Ammon's horn (tissue), 1 donor: ENCODE measurements at places on chromosomes 13 and 19.

- no peak for DNase-seq
These were observed 4.1 kb downstream of the POP4 start for GRCh38 chr19:29610213-29610573.

GRCh38 chr13:99374994-99375737, 68.0 kb upstream of the GPR183 start:
- DNase-seq, result no peak

- no peak for DNase-seq
These were observed 237.6 kb downstream of the LACC1 start for GRCh38 chr13:44117351-44117750.

DNA sequence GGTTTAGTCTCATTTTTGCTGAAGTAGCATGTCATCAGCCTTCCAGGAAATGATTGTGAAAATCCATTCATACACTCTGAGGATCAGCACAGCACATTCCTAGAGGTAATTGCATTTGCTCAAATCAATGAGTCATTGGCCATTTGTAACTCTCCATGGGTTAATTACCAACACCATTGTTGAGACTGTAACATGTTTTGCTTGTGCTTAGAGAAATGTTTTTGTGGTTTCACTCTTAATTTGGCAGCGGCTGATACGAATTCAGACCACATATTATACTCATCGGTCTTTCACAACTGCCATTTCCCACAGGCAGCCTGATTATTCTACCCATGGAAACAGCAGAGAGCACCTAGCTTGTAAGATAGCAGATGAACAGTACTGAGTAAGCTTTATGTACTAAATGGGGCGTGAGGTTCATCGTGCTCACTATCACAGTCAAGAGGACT, 110.3 kb downstream of the NHLRC3 start:
- no peak for DNase-seq

GRCh38 chr19:41552558-41552957, 23.4 kb upstream of the CEACAM21 start:
- DNase-seq, result no peak

- no peak for DNase-seq
These were observed 254.5 kb downstream of the SLITRK6 start for GRCh38 chr13:85544756-85545155.

GRCh38 chr19:34995551-34995950, 4.6 kb upstream of the GRAMD1A start:
- no peak for DNase-seq

GRCh38 chr13:25906191-25906661, 145.6 kb downstream of the SHISA2 start:
- no peak for DNase-seq

- DNase-seq, result no peak
These were observed 106.0 kb downstream of the KDM4B start for GRCh38 chr19:5074830-5075394.

- peak; percentile 38 for DNase-seq
These were observed 1.9 kb downstream of the KLF12 start for GRCh38 chr13:74132152-74132775.

GRCh38 chr13:113166681-113167080, 8.2 kb downstream of the PROZ start:
- no peak for DNase-seq

DNA sequence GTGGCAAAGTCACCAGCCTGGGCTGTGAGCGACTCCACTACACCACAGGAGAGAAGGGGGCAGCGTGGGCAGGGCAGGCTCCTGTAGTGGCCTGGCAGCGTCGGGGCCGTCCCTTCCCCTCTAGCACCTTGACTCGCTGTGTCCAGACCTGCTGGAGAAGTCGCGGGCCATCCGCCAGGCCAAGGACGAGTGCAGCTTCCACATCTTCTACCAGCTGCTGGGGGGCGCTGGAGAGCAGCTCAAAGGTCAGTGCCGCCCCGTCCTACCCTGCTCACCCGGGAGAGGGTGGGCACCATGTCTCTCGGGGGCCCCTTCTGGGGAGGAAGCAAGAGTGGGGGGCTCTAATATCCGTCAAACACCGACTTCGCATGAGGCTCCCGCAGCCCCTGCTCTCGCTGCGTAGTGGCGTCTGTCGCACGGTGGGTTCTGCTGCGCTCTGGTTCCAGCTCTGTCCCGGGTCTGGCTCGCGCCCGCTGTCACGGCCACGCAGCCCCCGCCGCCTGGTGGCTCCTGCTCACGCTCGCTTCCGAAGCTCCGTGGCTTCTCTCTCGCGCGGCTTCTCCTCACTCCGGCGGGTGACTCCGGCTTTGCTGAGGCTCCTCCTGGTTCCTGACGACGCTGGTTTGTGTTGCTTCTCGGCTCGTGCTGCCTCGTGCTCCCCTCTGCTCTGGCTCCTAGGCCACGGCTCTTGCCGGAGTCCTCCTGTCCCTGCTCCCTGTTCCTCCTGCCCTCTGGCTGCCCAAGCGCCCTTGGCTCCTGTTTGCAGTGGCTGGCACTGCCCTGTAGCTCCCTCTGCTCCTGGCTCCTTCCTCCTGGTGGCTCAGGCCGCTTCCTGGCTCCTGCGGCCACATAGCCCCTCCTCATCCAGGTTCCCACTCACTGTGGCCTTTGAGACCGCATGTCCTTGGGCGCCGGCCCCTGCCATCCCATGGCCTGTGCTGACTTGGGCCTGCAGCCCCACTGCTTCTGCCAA, 27.2 kb downstream of the MYH14 start:
- DNase-seq, result no peak

DNA sequence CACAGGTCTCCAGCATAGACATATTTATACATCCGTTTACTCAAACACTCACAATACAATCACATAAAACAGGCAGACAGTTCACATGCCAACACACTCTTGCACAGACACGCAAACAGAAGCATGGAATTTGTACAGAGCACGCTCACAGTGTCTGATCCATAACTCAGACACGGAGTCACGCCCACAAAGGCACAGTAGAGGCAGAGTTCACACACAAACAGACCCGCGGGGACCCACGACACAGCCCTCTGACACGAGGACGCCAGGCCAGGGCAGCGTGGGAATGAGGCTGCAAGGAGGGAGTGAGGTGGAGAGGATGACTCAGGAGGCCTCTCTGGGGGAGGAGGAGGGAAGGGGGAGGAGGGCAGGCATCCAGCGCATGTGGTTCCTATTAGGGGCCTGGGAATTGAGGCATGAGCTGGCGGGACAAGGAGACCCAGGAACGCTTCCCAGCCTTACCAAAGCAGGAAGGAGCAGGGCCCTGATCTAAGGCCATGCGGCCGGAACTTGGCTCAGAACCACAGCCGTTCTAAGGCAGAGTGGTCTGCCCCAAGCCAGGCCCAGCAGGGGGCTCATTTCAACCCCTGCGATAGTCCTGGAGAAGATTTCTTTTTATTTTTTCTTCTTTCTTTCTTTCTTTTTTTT, 9.1 kb upstream of the OLFM2 start:
- peak; percentile 84 for DNase-seq

GRCh38 chr19:47729468-47729798, 15.9 kb upstream of the NOP53 start:
- no peak for DNase-seq

DNA sequence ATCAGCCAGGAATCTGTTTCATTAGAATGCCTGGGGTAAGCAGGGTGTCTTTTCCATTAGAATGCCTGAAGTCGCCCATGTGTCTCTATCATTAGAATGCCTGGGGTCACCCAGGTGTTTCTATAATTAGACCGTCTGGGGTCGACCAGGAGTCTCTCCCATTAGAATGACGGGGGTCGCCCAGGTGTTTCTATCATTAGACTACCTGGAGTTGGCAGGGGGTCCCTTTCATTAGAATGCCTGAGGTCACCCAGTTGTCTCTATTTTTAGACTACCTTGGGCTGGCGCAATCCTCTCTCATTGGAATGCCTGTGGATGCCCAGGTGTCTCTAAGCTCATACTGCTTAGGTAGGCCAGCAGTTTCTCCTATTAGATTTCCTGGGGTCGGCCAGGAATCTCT, 1447.6 kb downstream of the UQCRFS1 start:
- no peak for DNase-seq

DNA sequence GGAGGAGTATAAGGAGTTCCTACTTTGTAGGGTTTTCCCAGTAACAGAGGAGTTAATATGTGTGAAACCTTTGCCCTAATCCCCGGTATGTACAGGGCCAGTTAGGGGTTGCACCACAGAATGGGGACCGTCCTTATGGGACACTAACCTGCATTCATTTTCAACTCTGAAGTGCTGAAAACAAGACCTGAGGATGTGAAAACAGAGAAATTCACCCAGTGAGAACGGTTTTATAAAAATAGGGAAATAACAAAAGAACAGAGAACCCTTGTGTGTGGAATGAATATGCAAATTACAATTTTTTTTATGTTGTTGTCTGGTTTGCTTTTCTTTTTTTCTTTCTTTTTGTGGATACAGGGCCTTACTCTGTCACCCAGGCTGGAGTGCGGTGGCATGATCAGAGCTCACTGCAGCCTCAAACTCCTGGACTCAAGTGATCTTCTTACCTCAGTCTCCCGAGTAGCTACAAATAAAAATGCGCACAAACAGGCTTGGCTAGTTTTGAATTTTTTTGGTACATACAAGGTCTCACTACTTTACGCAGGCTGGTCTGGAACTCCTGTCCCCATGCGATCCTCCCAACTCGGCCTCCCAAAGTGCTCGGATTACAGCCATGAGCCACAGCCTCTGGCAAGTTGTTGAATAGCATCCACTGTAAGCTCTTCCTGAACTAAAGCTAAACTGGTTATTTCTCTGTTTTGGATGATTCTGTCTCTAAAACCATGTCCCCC, 10.6 kb downstream of the CLC start:
- DNase-seq, result no peak

DNA sequence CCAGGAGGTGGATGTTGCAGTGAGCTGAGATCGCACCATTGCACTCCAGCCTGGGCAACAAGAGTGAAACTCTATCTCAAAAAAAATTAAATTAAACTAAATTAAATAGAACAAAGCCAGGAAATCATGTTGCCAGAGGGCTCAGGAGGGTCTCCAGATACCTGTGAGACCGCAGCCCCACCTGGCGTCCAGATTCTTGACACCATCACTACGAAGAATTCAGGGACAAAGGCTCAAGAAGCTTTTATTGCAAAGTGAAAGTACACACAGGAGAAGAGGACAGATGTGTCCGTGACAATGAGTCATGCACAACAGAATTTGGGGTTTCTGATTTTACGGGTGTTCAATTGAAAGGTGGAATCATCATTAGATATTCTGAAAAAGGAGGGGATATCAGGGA, 76.6 kb downstream of the STOML3 start:
- DNase-seq, result no peak

GRCh38 chr13:39232401-39232980, 194.2 kb downstream of the NHLRC3 start:
- no peak for DNase-seq

- DNase-seq, result peak; percentile 92
These were observed at the start of gene ZNF562 for GRCh38 chr19:9674663-9675357. Gene ZNF562, minus strand, starts transcription at chr19:9675100. Its CDS starts 14,356 bp downstream, at chr19:9660744.

DNA sequence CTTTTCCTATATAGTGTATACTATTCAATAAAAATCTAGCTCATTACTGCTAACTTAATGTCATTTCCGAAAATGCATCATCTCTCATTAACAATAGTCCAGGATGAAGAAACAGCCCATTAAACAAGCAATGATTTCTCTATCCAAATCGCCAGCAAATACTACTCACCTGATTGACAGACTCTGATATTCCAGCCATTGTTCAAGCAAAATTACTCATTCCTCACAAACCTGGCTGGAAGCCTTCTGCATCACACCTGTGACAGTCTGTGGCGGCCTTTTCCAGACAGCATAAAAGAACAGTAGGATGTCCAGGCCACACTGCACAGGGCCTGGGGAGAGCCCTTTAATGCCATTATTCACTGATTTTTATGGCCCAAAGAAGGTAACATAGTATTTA, 115.9 kb downstream of the ABCC4 start:
- no peak for DNase-seq

DNA sequence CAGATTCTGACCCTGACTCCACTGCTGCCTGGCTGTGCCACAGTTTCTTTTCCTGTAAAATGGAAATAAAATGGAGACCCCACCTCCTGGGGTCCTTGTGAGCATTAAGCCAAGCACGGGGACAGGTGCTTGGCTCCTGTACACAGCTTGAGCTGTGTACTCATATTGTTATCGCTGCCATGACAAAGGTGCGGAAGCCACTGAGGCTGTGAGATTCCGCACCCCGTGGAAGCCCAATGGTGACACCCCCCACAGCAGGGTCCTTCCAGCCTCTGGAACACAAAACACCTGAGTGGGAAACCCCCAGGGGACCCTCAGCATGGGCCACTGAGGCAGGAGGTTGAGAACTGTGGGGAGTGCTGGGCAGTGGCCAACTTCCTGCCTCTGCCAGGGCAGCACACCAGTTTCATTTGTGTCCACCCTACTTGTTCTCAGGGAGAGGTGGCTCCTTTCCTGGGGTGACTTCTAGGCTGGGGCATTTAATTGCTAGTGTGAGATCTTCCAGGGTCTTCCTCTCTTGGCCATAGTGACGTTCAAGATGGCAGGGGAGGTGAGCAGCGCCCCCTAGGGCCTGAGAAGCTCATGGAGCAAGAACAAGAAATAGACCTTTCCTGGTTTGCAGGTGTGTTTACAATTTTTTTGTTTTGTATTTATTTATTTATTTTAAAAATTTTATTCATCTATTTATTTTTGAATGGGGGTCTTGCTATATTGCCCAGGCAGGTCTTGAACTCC, 5.4 kb upstream of the JSRP1 start:
- no peak for DNase-seq

DNA sequence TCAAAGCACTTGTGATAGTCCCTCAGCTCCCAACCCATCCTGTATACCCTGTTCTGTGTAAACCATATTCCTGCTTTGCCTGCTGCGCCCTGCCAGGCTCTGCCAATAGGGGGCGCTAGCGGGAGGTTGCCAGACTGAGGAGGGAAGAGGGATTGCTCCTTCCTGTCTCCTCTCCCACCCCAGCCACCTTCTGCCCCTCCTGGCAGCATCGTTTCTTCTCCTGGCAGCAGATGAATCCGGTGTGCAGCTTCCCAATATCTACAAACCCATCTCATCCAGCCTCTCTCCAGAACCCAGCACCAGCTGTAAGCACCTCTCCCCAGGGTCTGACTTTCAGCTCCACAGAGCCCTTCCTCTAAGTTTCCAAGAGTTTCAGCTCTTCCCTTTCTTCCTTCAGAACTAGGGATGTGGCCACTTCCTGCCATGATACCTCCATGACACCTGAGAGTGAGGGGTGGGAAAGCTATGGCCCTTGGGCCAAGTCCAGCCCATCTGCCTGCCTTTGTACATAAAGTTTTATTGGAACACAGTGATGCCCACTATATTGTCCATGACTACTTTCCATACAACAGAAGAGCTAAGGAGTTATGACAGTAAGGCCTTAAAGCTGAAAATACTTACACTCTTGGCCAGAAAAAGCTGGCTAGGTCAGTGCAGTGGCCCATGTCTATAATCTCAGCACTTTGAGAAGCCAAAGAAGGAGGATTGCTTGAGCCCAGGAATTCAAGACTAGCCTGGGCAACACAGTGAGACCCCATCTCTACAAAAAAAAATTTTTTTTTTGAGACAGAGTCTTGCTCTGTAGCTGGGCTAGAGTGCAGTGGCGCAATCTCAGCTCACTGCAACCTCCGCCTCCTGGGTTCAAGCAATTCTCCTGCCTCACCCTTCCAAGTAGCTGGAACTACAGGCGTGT, 34.5 kb upstream of the ATP1A3 start:
- no peak for DNase-seq

DNA sequence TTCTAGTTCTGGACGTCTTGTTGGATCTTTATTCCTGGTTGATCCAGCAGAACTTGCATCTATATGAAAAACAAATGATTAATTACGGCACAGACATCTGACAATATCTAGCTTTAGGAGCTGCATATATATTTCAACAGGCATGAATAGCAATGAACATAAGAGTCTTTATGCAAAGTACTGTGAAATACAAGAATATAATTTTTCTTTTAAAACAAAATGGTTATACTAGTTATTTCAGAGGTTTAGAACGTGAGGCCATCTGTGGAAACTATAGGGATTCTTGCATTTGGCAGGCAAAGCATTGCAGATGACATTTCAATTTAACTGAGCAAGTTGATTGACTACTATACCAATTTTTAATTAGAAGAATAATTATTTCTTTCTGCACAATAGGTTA, 40.5 kb downstream of the EFNB2 start:
- DNase-seq, result no peak
